Central memory CD8-positive, alpha-beta T cell (primary cell): ENCODE measurements at places on chromosomes 11 and 22.

- DNase-seq, result no peak
These were observed 247.6 kb downstream of the CADM1 start for GRCh38 chr11:115256397-115257197.

- no peak for DNase-seq
These were observed 11.1 kb downstream of the MS4A8 start for GRCh38 chr11:60710482-60710881.

- no peak for DNase-seq
These were observed 27.7 kb downstream of the RTN4R start for GRCh38 chr22:20240447-20240764.

DNA sequence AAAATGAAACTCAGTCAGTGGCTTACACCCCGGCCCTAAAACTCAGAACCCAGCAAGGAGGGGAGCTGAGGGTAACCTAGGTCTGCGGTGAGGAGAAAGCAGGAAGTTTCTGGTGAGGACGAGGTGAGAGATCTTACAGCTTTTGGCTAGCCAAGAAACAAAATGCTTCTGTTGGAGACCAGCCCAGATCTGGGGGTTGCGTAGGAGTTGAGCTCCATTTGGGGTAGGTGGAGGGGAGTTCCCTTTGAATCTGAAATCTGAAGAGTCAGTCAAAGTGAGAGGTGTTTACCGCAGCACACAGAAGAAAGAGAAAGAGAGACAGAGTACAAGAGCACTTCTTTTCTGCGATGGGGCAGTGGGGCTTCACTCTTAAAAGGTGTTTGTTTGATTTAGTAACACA lies 29.6 kb downstream of the EHF start:
- DNase-seq, result peak; percentile 88
